ENCODE measurements at places on chromosomes 5 and 9. TPM values are rescaled to one million over a fixed set of nuclear protein-coding genes. Genes with fewer than 3 reads are reported as not detected.

The FGD3 gene
- 193 TPM for total RNA-seq

The PCDHB7 gene
- total RNA-seq: not detected

The SHISAL2B gene
- total RNA-seq: not detected

The GRIA1 gene
- total RNA-seq: not detected

The CAMK2A gene
- not detected for total RNA-seq

The PCDHB2 gene
- not detected for total RNA-seq

The RIMOC1 gene
- total RNA-seq: 14.2 TPM

The PTGR1 gene
- total RNA-seq: not detected

The CDHR2 gene
- 0.75 TPM for total RNA-seq

The TEX48 gene
- not detected for total RNA-seq

The INSL6 gene
- not detected for total RNA-seq

The CAAP1 gene
- 15.2 TPM for total RNA-seq

GRCh38 chr9:120702075-120702474, 12.2 kb downstream of the MEGF9 start:
- DNase-seq: no peak

DNA sequence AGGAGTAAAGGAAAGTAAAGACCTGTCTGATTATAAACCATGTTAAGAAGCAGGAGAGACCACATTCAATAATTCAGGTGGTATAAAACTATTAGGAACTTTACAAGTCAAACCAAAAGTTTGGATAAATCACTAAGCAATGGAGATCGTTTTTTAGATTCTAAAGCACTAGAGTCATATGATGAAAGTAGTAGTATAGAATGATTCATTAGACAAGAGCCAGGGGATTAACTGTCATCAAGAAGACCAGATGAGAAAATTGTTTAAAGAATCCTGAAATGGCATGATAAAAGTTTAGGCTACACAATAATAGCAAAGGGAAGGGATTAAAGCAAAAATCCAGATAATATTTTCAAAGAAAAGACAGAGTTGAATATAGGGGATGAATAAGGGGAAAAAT, 12.9 kb upstream of the CARNMT1 start:
- no peak for DNase-seq

DNA sequence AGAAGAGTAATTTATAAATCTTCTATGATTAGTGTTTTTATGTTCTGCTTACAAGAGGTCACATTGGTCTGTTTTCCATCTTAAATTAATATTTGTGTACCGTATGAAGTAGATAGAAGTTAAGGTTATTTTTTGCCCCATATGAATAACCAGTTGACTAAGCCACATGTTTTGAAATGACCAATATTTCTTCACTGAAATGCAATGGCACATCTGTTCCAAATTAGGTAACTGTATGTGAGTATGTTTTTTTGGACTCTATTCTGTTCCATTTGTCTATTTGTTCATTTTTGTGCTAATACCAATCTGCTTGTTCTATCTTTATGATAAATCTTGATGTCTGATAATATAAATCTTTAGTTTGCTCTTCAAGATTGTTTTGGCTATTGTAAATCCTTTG, 17.7 kb downstream of the JAK2 start:
- DNase-seq: no peak

DNA sequence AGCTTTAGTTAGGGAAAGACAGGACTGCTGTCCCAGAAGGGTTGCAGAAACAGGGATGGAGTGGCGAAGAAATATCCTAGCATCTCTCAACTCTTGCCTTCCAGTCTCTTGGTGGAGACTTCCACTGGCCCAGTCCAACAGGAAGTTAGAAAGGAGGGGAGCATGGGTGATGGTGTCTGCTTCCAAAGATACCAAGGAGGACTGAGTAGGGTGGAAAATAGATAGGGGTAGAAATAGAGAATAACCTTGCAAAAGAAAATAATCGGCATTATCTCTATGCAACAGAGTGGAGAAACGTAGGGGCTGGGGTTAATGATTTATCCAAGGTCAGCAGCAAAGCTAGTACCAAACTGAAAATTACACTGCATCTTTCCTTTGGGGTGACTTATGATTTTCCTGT, 242.3 kb downstream of the PSAT1 start:
- DNase-seq: no peak

- DNase-seq: no peak
These were observed 1018.9 kb upstream of the ARRDC3 start for GRCh38 chr5:92402045-92402444.

DNA sequence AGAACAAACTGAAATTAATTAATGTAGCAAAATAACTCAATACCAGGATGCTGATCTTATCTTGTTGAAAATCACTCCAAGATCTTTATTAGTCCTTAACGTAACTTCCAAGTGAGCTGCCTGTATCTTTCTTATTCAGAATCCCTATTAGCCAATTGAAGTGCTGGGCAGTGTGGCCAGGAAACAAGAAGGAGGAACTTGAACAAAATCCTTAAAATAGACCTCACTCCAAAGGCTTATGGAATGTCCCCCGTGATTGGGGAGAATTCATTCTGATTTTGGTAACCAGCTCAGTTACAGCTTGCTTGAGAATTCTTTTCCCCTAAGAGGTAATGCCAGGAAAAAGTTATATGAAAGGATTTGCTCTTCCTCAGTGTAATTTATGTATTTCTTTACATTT, 171.0 kb downstream of the DEPDC1B start:
- DNase-seq: no peak

- no peak for DNase-seq
These were observed 257.2 kb downstream of the ARRDC3 start for GRCh38 chr5:91125916-91126315.

GRCh38 chr5:91189480-91190313, 193.4 kb downstream of the ARRDC3 start:
- no peak for DNase-seq

GRCh38 chr9:132823370-132824145, 54.5 kb downstream of the AK8 start:
- DNase-seq: no peak

- no peak for DNase-seq
These were observed 23.1 kb upstream of the ERCC6L2 start for GRCh38 chr9:95852059-95853032.

DNA sequence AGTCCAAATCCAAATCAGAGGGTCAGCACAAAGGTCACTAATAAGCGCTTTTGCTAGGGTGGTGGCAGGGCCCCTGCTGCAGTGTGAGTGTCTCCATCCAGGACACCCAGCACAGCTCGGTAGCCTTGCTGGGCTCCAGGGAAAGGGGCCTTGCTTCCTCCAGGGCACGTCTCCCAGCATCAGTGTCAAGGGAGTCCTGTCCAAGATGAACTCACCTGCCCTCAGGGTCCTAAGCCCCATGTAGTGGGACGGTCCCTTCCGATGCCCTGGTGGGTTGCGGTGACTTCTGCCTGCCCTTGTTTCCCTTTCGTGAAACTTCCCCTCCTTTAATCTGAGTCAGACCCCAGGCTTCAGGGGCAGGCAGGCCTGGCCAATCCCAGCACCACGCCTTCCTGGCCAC, 101.7 kb downstream of the ZNF354C start:
- no peak for DNase-seq

GRCh38 chr9:8265281-8265680, 465.7 kb upstream of the DMAC1 start:
- DNase-seq: no peak

DNA sequence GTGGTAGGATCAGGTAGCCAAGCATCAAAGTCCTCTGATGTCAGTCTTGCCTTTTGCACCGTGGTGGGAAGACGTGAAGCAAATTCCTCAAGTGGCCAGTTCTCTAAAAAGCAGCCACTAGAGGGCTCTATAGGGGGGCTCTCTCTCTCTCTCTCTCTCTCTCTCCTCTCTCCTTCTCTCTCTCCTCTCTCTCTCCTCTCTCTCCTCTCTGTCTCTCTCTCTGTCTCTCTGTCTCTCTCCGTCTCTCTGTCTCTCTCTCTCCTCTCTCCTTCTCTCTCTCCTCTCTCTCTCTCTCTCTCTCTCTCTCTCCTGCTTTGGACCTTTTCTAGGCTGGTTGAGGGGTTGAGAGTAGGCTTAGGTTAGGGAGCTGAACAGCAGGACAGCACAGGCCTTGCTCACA, 13.9 kb upstream of the OSMR start:
- DNase-seq: no peak

- DNase-seq: no peak
These were observed 111.7 kb upstream of the MSX2 start for GRCh38 chr5:174612686-174613085.

GRCh38 chr5:138603249-138603920, 28.2 kb upstream of the HSPA9 start:
- DNase-seq: no peak

DNA sequence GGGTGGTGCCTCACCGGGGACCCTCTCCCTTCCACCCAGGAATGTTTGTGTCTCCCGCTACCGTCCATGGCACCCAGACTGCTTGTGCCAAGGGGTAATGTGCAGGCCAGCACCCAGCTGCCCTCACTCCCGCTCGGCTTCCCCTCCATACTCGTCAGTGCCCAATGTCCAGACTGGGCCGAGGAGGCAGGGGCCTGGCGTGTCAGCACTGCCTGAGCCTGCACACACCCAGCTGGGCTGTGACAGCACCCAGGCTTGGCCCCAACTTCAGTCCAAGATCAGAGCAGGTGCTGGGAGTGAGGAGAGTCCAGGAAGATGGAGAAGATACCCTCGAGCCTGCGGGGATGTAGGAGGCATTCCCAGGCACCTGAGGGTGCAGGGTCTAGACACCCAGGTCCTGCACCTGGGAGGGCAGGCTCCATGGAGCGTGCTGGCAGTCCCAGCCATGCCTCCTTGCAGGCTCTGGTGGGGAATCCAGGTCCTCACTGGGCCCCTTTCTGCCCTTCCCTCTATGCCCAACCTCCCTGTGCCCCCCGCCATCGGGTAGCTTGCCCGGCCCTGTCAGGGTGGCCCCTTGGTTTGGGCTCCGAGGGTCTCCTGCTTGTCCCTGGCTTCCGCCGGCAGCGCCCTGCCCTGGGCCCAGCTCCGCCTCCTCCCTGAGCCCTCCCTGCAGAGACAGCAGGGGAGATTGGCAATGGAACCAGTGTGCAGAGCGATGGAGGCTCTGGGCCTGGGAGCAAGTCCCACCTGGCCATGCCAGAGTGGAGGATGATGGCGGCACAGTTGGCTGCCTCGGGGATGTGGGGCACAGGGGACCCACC, 250.8 kb upstream of the EDIL3 start:
- DNase-seq: no peak

DNA sequence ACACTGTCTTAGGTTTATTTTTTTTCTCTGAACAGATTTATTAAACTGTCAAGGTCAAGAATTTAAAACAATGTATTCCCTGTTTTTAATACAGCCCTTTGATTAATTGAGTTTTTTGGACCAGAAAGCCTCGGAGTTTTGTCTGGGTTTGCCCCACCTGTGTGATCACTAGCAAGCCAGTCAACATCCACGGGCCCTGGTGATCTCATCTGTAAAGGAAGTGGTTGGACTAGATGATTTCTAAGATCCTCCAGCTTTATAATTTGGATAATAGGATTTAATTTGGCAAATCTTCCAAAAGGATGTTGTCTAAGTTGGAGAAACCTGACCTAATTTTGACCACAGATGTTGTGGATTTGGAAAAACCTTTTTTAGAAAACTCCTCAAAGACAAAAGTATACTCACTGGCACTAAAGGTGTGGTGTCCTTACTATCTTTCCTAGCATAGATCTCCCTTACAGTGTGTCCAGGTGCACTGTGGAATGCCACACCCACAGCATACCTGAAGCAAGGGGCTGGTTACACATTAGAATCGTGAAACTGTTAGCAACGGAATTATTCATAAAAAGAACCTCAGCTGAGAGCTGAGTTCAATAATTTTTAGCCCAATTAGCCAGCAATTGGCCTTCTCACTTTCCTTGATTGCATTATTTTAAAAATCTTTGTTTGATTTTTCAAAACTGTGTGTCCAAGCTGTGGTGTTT, 195.6 kb upstream of the ELL2 start:
- no peak for DNase-seq

- no peak for DNase-seq
These were observed 45.3 kb upstream of the CDH9 start for GRCh38 chr5:27083449-27084415.

- no peak for DNase-seq
These were observed 378.9 kb downstream of the RAB3C start for GRCh38 chr5:58961631-58962280.

- no peak for DNase-seq
These were observed 499.5 kb upstream of the KLF4 start for GRCh38 chr9:107989099-107989498.

GRCh38 chr5:137572042-137572695, 73.0 kb upstream of the SPOCK1 start:
- DNase-seq: no peak

GRCh38 chr9:131755541-131756198, 15.8 kb upstream of the RAPGEF1 start:
- peak; percentile 82 for DNase-seq

- no peak for DNase-seq
These were observed 114.3 kb upstream of the STARD4 start for GRCh38 chr5:111626473-111627148.

GRCh38 chr9:69397384-69398214, 72.6 kb downstream of the ENTREP1 start:
- no peak for DNase-seq

DNA sequence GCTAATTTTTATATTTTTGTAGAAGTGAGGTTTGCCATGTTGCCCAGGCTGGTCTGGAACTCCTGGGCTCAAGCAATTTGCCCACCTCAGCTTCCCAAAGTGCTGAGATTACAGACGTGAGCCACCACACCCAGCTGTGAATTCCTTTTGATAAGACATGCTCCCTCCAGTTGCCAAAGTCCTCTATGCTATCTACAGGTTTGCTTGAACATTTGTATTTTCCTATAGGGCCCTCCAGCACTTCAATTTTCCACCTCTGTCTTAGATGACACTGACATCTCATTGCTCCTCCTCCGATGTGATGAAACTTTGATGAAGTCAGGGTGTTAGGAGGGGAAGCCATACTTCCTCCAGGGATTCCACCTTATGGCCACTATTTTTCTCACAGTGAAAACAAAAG, 25.2 kb upstream of the CTSV start:
- DNase-seq: no peak

- no peak for DNase-seq
These were observed 91.4 kb downstream of the LIFR start for GRCh38 chr5:38465061-38465460.

GRCh38 chr9:27468000-27468399, 56.1 kb upstream of the IFNK start:
- no peak for DNase-seq

DNA sequence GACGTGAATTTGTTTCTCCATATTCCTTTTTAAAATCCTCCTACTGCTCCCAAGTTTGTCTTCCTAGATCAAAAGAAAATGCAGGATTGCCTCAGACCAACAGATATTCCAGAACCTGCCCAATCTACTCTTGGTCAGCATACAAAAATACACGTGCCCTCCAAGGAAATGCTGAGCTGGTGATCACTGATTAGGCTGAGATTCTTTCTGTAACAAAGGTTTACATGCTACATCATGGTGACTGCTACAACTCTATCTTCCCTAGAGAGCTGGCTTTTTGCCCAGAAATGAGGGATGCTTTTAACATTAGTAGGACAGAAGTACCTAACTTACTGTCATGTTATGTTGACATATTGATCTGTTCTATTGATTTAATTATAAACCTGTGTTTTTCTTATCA, 35.5 kb downstream of the OR2Y1 start:
- DNase-seq: no peak
